ENCODE measurements at places on chromosomes 11 and 22. TPM values are rescaled to one million over a fixed set of nuclear protein-coding genes. Genes with fewer than 3 reads are reported as not detected.

MICAL2 gene
- 263 TPM for total RNA-seq

MS4A12 gene
- 0.21 TPM for total RNA-seq

PGA5 gene
- total RNA-seq: not detected

DNA sequence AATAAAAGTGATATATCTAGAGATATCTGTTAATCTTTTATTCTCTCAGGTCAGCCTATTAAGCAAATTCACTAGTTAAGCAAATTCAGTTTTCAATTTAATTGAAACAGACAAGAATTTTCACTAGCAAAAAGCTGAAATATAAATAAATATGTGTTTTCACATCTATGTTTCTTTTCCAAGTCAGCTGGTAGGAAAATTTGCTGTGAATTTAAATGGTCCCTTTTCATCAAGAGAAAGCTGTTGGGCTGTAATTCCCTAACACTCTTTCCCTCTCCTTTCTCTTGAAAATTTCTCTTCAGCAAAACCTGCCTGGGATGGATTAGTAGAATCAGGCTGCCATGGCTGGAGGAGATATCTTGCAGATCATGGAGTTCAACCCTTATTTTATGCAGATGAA is 46.9 kb upstream of the BARX2 start:
- no peak for DNase-seq

DNA sequence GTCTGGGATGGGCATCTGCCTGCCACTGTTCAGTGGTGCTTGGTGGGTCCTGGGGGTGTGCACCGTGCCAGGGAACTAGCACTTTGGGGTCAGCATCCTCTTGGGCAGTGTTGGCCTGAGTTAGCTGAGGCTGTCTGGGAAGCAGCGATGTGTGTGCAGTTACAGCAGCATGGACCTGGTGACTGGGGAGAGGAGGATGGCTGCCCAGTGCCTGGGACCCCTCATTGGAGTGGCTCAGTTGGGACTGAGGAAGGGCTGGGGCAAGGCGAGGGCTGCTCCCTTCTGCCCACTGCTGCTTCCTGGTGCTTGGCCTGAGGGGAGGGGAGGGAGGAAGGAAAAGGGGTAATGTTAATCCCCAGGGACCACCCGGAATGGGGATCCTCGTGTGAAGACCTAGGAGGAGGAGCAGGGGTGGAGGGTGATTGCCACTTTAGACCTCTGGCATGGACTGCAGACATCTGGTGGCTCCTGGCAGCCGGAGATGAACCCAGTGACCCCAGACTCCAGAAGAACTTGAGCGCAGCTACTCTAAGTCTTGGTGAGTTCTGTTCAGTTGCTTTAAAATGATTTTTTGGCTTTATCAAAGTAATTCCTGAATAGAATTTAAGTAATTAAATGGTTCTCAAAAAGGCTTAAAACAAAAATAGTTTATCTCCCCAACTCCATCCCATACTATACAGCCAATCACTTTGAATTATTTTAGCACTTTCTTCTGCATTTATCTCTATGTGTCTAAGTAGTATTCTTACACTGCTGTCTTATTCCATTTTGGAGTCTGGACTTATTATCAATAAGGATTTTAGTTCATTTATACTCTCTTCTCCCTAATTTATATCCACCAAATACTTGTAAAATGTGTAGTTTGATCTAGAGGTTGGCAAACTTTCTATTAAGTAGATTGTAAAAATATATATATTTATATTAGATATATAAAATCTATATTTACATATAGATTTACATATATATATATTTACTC is 15.4 kb upstream of the TMEM191C start:
- DNase-seq: no peak

DNA sequence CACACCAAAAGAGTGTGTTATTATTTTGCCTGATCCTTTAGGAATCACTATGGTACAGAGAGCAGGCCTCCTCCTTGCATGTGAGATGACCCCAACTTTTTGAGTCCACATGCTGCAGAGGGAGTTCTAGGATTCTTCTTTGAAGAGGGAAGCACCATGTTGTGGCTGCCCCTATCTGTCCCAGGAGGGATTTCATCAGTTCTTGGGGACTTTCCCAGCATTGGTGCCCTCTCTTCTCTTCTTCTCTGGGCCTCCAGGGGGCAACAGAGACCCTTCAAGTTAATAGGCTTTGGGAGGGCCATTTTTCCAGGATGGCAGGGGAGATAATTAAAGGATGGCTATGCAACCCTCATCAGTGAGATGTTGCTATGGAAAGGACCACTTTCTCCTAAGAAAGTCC is 3.6 kb downstream of the MMP1 start:
- DNase-seq: peak; percentile 29

DNA sequence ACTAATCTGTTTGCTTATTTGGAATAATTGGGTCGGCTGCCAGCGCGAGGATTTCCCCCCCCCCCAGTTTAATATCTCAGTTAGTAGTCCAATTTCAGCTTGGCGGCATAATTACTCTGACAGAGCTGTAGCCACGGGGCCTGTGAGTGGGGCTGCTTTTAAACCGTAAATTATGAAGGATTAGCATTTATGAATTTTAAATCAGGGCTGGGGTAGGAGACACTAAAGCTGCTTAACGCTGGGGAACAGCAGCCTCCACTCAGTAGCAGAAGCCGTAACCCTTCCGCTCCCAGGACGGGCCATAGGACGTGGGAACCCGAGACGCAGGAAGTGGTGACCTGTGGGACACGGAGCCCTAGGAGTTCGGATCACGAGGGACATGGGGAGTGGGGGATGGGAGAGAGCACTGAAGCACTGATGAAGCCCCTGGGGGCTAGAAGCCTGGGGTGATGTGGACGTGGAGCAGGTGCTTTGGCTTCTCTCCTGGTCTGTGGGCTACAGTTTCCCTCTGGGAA is 66.2 kb upstream of the LMO1 start:
- DNase-seq: no peak

DNA sequence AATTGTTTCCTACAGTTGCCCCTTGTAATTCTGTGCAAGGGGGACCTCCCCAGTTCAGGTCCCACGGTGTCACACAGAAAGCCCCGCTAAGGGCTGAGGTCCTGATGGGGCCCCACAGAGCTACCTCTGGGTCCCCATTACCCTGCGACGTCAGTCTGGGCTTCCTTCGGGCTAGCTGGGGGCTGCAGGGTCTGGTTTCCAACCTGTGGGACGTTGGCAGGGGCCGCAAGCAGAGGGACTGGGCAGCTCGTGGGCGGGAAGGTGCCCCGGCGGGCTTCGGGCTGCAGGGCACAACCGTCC is 698 bp downstream of the SLC37A4 start:
- DNase-seq: no peak

DNA sequence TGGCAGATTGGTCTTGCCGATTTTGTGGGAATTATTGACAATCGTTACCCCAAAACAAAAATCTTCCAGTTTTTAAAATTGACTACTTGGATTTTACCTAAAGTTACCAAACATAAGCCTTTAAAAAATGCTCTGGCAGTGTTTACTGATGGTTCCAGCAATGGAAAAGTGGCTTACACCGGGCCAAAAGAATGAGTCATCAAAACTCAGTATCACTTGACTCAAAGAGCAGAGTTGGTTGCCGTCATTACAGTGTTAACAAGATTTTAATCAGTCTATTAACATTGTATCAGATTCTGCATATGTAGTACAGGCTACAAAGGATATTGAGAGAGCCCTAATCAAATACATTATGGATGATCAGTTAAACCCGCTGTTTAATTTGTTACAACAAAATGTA is 37.2 kb downstream of the IGLL1 start:
- no peak for DNase-seq

GRCh38 chr22:19555651-19556050 is 31.4 kb upstream of the CLDN5 start:
- DNase-seq: no peak

- no peak for DNase-seq
These were observed 1.4 kb downstream of the MFNG start for GRCh38 chr22:37484480-37485394.

- no peak for DNase-seq
These were observed 2.6 kb upstream of the ME3 start for GRCh38 chr11:86675017-86675416.

DNA sequence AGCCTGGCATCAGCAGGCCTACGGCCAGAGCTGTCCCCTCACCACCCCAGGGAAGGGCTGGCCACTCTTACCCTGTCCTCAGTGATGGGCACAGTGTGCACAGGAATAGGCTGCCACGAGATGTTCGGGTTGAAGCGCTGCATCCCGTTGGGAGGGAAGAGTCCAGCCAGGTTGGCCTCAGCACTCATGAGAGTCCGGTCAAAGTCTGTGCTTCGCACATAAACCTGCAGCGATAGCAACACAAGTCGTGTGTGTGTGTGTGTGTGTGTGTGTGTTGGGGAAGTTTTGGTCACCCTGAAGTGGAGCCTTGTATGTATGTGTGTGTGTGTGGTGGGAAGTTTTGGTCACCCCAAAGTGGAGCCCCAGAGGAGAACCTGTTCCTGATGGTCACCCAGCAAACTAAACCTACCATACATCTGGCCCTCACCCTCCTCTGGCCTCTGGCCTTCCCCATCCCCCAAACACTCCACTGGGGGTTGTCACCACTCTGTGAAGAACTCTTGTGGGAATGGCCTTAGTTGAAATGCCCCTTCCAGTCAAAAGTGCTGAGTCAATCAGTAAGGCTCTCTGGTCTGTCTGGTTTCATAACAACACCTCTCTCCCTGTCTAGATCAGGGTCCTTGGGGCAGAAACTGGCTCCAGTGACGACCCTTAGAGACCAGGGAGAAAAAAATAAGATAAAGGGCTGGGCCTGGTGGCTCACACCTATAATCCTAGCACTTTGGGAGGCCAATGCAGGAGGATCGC is 2.8 kb downstream of the ACP2 start:
- DNase-seq: no peak

All from HFFc6 (cell line).